Epithelial cell of prostate (primary cell): ENCODE measurements at places on chromosomes 5 and 9.

DNA sequence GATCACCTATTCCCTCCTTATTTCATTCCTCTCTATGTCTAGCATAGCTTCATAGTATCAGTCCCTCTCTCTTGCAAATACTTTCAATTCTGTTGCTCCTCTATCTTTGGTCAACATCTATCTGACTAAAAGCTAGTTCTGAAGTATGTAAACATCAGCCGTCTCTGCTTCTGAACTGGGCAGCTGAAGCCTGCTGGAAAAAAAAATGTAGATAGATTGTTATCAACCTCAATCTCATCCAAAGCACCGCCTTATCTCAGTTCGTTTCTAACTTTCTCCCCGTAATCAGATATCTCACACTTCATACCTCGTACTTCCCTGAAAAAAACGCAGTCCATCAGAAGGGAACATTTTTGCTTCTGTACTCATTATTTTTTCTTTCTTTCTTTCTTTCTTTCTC, 4.5 kb upstream of the SEMA6A start:
- DNase-seq: no peak

- DNase-seq: no peak
These were observed 85.5 kb downstream of the AK8 start for GRCh38 chr9:132792547-132792946.

DNA sequence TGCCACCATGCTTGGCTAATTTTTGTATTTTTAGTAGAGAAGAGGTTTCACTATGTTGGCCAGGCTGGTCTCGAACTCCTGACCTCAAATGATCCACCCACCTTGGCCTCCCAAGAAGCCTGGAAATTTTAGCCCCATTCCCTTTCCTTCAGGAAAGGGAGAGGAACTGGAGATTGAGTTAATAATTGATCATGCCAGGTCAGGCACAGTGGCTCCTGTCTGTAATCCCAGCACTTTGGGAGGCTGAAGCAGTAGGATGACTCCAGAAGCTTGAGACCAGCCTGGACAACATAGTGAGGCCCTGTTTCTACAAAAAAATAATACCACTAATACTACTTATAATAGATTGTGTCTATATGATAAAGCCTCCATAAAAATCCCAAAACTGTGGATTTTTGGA, 124.6 kb downstream of the UNC13B start:
- DNase-seq: no peak

DNA sequence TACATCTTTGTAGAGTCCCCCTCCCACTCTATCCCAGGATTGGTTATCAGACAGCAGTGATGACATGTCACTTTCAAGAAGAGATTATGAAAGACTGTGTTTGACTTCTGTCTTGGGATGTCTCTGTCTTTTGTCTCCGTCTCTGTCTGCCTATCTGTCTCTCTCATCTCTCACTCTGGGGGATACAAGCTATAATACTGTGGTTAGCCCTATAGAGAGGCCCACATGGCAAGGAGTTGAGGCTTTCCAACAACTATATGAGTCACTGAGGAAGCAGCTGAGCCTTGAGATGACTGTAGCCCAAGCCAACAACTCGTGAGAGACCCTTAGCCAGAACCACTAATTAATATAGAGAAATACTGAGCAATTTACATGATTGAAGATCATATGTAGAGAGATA, 284.8 kb downstream of the PDE4D start:
- no peak for DNase-seq

- no peak for DNase-seq
These were observed 133.6 kb downstream of the CEMIP2 start for GRCh38 chr9:71634752-71635151.

DNA sequence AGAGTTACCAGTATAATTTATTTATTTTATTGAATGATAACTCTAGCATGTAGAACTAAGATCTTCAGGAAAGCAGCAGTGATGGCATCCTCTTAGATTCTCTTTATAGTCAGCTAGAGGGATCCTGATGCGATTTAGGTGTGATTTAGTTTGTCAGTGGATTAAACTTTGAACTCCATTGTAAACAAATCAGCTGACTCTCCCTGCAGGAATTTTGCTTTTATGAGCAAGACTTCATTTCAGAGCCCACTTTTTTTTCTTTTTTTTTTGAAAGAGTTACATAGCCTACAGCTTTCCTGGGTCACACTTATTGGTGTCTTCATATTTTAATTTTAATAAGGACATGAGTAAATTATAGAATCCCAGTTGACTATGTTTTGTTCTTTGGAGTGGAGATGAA, 93.8 kb upstream of the SEMA6A start:
- DNase-seq: no peak
